ELR (cell line): ENCODE measurements at places on chromosomes 4 and X.
A peak's percentile ranks its signal among the peaks of the same experiment; 100 is the strongest.

DNA sequence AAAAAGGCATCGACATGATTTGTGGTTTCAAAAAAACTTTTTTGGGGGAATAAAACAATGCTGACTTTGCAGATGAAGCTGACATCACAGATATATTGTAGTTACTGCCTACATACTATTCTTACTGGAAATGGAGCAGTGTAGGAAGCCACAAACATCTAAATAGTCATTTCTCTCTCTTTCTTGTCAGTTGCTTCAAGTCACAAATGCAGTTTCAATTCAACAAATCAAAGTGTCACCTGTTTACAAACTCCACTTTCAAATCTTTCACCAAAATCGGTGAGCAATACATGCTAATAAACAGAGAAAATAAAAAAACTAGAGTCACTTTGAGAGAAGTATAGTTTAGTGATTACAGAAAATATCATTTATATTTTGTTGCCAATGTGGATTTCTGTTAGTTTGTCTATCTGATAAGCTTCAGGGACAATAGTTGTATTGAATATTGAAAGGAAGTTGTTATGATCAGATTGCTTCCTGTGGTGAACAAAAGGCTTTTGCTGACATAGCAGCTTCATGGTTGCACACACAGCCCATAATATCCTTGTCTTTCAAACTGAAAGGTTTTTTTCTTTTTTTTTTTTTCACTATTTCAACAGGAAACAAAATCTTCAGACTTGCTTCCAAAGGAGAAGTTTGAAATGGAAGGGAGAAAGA, 49.7 kb upstream of the PTPN13 start:
- DNase-seq, result no peak

- DNase-seq, result no peak
These were observed 1113.1 kb downstream of the FAT4 start for GRCh38 chr4:126427853-126428252.

DNA sequence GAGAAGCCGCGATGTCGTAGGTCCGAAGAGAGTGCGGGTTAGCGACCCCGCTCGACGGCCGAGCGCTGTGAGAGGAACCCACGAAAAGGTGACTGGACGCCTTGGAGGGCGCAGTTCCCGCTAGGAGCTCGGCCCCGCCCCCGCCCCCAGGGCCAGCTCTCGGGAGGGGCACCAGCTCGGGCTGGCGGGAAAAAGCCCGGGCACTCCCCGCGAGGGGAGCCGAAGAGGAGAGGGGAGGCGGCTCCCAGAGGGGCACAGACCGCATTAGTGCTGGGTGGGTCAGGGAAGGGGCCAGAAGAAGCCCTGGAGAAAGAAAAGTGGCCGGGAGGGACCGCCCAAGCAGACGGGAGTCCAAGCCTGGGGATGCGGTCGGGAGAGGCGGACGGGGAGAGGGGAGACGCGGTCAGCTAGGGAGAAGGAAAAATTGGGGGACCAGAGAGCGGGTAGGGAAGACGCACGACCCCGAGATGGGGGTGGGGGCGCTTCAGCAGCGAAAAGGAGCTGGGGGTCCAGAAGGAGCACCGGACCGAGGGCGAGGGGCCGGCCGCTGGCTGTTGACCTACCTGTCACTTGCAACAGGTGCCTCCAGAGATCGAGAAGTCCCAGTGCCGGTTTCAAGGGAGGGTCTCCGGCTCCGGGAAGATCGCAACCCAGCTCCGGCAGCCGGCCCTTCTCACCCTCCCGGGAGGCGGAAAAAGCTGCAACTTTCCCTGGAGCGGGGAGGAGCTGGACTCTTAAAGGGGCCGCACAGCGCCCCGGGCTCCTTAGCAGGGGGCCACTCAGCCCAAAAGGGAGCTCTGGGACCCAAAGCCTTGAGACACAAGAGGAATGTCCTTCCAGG, at the start of gene SYTL4:
Gene SYTL4, minus strand, starts transcription at position 681 of the 841 bp plus-strand sequence. CDS start 30,084 bp downstream, outside the sequence.
- peak; percentile 61 for DNase-seq

DNA sequence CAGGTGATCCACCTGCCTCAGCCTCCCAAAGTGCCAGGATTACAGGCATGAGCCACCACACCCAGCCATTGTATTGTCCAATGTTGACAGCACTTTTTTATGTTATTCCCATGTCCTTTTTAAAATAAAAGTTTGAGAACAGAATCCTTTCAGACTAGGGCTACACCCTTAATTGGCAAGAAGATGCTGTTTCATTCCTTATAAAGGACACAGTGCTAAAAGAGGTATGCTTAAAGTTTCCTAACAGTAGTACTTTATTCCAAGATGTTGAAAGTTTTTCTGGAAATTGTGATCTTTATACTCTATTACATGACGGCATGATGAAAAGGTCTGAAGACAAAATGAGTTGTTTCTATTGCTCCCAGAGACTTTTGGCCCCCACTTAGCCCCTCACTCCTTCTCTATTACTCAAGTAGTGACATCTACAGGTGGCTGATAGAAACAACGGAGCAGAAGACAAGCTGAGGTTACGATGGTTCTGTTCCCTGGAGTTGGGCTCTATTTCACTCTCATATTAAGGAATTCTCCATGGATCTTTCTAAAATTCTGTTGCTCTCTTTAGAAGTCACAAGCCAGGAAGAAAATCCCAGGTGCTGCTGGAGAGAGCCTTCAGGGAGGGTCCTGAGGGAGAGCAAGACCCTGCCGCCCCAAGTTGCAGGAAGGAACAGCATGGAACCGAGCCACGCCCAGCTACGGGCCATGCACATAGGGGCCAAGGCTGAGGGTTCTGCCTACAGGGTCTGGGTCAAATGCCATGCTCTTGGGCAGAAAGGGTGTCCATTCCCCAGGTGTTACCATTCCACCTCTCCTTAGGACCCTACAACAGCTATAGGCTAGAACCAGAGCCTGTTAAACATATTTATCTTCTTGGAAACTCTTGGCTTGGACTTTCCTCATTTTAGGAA, 22.8 kb downstream of the RPL9 start:
- no peak for DNase-seq

DNA sequence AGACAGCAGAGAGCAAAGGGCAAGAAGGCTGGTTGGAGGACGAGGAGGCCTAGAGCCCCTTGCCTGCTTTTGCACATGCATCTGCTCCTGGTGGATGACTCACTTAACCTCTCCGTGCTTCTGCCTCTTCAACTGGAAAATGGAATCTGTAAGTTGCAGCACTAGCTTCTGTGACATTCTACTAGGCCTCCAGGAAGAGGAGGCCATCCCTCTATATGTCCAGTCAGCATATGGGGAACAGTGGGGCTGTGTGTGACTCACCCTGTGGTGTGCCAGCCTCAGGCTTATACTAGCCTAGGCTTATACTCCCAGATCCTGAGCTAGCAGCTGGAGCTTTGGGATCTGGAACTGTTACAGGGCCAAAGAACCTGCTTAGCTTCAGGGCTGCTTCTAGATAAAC, 36.0 kb downstream of the RTL9 start:
- DNase-seq, result peak; percentile 87

GRCh38 chrX:68652326-68653170, 5.1 kb downstream of the STARD8 start:
- DNase-seq, result peak; percentile 64

- no peak for DNase-seq
These were observed 44.3 kb downstream of the ARHGEF38 start for GRCh38 chr4:105596684-105597083.

GRCh38 chr4:86300516-86300915, 59.3 kb downstream of the MAPK10 start:
- no peak for DNase-seq

GRCh38 chr4:169956091-169956843, 69.9 kb downstream of the MFAP3L start:
- DNase-seq, result no peak

DNA sequence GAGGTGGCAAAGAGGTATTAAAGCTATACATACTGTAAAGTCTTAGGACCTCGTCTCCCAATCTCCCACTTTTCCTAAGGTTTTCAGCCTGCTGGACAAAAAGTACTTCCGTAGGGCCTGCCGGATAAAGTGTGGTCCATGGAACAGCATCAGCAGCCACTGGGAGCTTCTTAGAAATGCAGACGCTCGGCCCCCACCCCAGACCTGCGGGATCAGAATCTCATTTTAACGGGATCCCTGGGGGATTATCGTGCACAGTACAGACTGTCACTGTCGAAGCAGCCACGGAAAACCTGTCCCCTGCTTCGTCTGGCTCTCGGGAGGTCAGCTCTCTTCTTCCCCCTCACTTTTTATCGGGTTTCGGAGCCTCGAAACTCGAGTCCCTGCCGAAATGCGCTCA, 802 bp downstream of the ADGRG2 start:
- DNase-seq, result no peak

GRCh38 chrX:154383359-154384283, 4.5 kb downstream of the EMD start:
- DNase-seq, result no peak

DNA sequence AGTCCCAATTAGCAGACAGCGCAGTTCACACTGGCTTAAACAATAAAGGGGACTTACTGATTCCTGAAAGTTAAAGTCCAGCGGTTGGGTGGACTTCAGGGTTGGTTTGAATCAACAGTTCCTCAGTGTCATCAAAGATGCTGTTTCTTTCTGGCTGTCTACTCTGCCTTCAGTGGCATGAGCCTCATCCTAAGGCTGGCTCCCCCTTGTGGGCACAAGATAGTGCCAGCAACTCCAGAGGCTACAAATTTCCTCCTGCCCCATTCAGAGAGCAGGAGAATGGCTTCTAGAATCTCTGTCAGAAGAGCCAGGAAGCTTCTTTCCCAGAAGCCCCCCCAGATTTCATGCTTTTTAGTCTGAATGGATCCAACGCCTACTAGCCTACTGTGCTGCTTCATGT, 82.4 kb upstream of the MTM1 start:
- DNase-seq, result peak; percentile 68

GRCh38 chr4:25177147-25177546, 16.9 kb upstream of the SEPSECS start:
- DNase-seq, result no peak

- DNase-seq, result peak; percentile 36
These were observed 71.0 kb downstream of the USP46 start for GRCh38 chr4:52588097-52588496.

DNA sequence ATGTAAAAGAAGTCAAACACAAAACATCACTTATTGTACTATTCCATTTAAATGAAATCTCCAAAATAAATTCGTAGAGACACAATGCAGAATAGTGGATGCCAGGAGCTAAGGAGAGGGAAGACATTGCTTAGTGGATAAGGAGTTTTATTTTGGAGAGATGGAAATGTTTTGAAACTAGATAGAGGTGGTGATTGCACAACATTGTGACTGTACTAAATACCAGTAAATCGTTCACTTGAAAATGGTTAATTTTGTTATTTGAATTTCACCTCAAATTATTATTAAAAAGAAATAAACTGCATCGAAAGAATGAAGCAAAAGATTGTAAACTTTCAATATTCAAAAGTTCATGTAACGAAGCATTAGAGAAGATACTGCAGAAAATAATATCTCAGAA, 9.7 kb upstream of the ACSL4 start:
- no peak for DNase-seq

- DNase-seq, result no peak
These were observed 1794.9 kb upstream of the TENM3 start for GRCh38 chr4:180448306-180448705.

- DNase-seq, result no peak
These were observed 78.6 kb downstream of the HAUS3 start for GRCh38 chr4:2163311-2163821.

- no peak for DNase-seq
These were observed 41.1 kb downstream of the RFC1 start for GRCh38 chr4:39324897-39325613.

GRCh38 chr4:119300101-119300978, 21.6 kb downstream of the FABP2 start:
- DNase-seq, result peak; percentile 91

GRCh38 chr4:2046031-2046961, 12.8 kb upstream of the NAT8L start:
- no peak for DNase-seq

GRCh38 chrX:46953137-46953527, 40.9 kb downstream of the JADE3 start:
- DNase-seq, result no peak

DNA sequence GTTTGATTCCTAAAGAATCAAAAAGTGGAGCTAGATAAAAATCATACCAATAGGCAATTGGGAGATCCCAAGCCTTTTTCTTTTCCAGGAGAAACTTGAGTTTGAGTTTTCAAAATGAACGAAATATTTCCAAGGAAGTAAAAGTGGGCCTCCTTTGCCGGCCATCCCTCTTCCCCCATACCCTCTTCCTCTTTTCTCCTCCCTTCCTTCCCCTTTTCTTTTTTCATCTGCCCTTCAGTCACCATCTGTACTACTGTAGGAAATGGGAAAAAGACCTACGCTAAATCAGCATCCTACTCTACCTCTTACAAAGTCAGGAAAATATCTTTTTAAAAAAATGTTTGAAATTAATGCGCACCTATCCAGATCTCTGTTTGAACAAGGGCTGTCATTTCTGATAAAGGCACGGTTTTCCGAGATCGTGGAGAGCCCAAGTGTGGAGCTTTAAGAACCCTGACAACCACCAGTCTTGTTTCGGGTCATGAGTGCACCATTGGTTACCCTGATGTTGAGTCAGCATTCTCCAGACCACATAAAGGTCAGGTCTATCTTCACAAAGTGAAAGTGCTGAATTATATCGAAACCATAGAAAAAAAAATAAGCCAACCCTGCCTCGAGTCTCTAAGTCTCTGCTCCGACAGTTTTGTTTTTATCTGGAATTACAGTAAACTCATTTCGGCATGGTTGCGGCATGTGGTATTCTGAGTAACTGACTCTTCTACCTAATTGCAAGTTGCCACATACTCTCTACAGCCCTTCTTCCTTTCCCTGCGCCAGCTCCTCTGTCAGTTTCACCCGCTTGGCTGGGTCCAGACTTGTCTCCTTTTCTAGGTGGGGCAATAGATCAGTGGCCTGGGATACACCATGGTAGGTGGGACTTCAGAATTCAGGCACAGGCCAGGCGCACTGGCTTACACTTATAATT, 140.2 kb upstream of the KLF3 start:
- peak; percentile 2 for DNase-seq

DNA sequence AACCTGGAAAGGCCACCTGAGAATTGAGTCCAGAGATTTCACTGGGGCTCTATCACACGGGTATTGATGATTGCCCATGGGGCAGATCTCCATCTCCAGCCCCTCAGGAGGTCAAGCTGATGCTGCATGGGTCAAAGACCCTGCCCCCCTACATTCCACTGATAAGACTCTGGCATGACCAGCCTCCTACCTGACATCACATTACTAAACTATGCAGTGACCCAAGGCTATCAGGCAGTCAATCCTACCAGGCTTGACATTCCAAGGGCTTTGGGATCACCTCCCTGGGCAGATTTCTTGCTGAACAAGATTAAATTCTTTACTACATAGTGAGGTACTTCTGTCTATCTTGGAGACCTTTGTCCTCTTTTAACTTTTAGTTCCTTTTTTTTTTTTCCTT, 192.7 kb upstream of the STS start:
- no peak for DNase-seq
